SJCRH30 (cell line): ENCODE measurements at places on chromosomes 13 and 19. TPM values are rescaled to one million over a fixed set of nuclear protein-coding genes. Genes with fewer than 3 reads are reported as not detected.

DNA sequence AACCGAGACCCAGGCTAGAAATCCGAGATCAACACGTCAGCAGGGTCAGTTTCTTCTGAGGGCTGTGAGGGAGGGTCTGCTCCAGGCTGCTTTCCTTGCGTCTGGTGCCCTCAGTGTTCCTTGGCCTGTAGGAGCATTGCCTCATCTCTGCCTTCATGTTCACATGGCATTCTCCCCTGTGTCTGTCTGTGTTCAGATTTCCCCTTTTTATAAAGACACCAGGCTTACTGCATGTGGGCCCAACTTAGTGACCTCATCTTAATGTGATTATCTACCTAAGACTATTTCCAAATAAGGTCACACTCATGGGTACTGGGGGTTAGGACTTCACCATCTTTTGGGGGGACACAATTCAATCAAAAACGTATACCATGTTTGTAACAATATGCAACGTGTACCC, 57.2 kb upstream of the C1QTNF9 start:
- no peak overlapping the region for H3K27ac ChIP-seq
- DNase-seq = no peak
- no peaks in the 10 kb centered on the region for H3K27me3 ChIP-seq
- peaks cover 11% of the 10 kb centered on the region; the same call in 1 of the 2 replicates for H3K36me3 ChIP-seq
- no peak overlapping the region for H3K4me3 ChIP-seq

DNA sequence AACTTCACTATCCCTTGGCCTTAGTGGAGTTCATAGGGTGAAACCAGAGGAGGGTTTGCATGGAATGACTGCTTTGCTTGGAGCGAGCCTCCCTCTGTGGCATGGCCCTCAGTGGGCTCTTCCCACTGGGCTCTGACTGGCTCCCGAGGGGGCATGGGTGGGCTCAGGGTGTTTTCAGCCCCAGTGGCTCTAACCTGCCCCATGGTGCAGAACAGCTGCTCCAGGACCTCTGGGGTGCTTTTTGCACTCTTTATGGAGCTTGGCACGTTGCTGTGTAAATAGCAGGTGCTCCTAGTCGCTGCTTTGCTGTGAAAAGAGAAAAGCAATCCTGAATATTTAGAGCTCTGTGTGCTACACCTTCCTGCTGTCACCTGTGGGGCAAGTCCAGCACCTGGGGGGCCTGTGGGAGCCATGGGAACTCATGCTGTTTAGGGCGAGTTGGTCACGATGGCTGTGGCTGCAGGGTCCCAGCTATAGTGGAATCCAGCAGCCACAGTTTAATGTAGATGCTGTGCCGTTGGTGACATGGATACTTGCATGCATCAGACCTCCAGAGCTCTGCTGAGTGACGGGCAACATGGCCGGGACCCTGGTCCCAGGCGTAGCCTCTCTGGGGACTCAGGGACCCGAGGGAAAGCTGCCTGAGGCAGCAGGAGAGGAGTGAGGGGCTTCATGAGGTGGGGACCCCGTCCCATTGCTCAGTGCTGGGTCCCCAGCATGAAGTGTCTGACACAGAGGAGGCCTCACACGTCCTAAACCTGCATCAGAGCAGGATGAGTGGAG, 14.3 kb upstream of the MCF2L start:
- no peaks in the 10 kb centered on the region for H3K27me3 ChIP-seq
- DNase-seq = no peak
- H3K36me3 ChIP-seq = no peaks in the 10 kb centered on the region
- no peak overlapping the region for H3K27ac ChIP-seq
- H3K4me1 ChIP-seq = peaks cover 25% of the 10 kb centered on the region

DNA sequence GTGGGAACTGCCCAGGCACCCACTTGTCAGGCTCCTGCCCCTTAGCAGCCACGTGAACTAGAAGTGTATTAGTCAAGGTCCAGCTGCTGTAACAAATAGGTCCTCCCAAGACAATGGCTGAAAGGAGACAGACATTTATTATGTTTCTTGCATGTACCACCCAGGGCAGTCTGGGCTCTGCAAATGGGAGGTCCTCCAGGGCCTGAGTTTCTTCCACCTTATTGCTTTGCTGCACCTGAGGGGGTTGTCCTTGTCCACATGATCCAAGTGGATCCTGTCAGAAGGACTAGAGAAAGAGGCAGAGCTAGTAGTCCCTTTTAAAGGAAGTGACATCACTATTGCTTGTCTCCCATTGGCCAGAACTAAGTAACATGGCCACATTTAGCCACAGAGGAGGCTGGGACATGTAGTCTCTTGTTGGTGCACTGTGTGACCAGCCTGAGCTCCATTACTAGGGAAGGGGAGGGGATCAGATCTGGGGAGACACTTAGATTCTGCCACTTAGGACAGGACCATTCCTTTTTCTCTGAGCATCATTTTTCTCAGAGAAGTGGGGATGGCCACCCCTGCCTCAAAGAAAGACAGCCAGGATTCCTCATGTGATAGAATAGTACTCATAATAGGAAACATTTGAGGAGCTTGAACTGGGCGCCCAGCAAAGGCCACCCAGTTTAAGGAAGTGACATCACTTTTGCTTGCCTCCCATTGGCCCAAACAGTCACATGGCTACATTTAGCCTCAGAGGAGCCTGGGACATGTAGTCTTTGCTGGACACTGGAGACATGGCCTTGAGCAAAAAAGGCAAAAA, 15.1 kb downstream of the CC2D1A start:
- peak overlapping the region; percentile 36 for H3K27ac ChIP-seq
- no peaks in the 10 kb centered on the region for H3K27me3 ChIP-seq
- H3K4me1 ChIP-seq = no peaks in the 10 kb centered on the region
- H3K36me3 ChIP-seq = peaks cover 8% of the 10 kb centered on the region
- peak; percentile 85 for DNase-seq

DNA sequence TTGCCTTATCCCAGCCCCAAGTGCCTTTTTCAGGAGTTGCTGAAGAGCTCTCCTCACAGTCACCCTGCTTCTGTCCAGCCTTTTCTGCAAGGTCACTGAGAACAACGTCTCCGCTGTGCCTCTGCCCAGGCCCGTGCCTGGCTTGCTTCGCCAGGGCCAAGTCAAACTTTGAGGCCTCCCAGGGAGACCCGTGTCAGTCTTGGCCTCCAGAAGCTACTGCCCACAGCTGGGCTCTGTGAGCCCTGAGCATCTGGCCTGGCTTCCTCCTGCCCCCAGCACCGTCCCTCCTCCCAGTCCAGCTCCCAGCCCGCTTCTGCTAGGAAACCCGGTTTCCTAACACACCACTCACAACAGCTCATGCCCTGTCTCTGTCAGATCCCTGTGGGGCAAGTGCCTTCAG, 165.9 kb downstream of the TEX29 start:
- H3K27ac ChIP-seq = no peak overlapping the region
- peaks cover 3% of the 10 kb centered on the region; the same call in 1 of the 2 replicates for H3K27me3 ChIP-seq
- no peak for DNase-seq

- no peak overlapping the region for H3K4me3 ChIP-seq
- H3K4me1 ChIP-seq = peaks cover 9% of the 10 kb centered on the region
- no peak overlapping the region for H3K27ac ChIP-seq
- no peaks in the 10 kb centered on the region for H3K27me3 ChIP-seq
- H3K36me3 ChIP-seq = peaks cover 85% of the 10 kb centered on the region
- no peak for DNase-seq
Observed at GRCh38 chr19:14408491-14409145, 10.5 kb downstream of the DDX39A start.

DNA sequence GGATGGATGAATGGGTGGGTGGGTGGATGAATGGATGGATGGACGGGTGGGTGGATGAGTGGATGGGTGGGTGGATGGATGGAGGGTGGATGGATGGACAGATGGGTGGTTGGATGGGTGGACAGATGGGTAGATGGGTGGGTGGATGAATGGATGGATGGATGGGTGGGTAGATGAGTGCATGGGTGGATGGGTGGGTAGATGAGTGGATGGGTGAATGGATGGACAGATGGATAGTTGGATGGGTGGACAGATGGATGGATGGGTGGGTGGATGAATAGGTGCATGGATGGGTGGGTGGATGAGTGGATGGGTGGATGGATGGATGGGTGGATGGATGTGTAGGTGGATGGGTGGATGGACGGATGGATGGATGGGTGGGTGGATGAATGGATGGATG, 17.8 kb downstream of the SHC2 start:
- H3K4me1 ChIP-seq = peaks cover 1% of the 10 kb centered on the region; the same call in 1 of the 2 replicates
- no peak for DNase-seq
- no peak overlapping the region for H3K27ac ChIP-seq
- no peak overlapping the region for H3K4me3 ChIP-seq
- no peaks in the 10 kb centered on the region for H3K27me3 ChIP-seq
- no peaks in the 10 kb centered on the region for H3K36me3 ChIP-seq

CYP2A6 gene
- total RNA-seq = not detected in 2 replicates

ZNF100 gene
- 19.0 and 24.5 TPM in 2 replicates for total RNA-seq

TSSK6 gene
- total RNA-seq = 1.7 and 1.8 TPM in 2 replicates

CYP2F1 gene
- total RNA-seq = not detected in 2 replicates
